ENCODE measurements at places on chromosomes 3 and 15.

DNA sequence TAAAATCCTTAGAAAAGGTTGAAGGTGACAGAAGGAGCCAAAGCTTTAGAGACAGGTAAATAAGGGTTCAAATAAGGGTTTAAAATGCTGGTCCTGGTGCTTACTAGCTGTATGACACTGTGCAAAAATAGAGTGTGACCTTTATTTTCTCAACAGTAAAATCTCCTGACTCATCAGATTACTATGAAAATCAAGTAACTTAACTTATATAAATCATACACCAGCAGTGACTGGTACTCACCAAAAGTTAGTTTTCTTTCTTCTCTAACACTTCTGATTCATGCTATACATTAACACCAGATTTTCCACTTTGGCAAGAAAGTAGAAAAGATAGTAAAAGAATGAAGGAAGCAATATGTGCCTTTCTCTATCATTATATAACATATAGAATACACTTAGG lies 205.9 kb upstream of the GBE1 start:
- no peak for DNase-seq

DNA sequence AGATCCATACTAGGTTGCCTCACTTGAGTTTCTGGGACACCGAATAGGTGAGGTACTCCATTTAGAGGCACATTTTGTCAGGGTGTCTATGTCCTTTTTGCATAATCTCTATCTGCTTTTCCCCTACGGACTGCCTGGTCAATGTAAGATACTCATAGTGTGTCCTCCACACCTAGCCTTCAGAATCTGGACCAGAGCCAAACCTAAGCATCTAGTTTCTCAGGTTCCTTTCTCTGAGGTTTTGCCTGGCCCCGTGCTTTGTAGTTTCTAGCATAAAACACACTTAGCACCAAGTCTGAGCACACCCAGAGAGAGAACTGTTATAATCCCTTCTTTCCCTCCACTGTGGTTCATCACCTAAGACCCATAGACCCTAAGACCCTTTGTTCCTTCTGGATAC lies 105.9 kb upstream of the MLF1 start:
- DNase-seq, result no peak

DNA sequence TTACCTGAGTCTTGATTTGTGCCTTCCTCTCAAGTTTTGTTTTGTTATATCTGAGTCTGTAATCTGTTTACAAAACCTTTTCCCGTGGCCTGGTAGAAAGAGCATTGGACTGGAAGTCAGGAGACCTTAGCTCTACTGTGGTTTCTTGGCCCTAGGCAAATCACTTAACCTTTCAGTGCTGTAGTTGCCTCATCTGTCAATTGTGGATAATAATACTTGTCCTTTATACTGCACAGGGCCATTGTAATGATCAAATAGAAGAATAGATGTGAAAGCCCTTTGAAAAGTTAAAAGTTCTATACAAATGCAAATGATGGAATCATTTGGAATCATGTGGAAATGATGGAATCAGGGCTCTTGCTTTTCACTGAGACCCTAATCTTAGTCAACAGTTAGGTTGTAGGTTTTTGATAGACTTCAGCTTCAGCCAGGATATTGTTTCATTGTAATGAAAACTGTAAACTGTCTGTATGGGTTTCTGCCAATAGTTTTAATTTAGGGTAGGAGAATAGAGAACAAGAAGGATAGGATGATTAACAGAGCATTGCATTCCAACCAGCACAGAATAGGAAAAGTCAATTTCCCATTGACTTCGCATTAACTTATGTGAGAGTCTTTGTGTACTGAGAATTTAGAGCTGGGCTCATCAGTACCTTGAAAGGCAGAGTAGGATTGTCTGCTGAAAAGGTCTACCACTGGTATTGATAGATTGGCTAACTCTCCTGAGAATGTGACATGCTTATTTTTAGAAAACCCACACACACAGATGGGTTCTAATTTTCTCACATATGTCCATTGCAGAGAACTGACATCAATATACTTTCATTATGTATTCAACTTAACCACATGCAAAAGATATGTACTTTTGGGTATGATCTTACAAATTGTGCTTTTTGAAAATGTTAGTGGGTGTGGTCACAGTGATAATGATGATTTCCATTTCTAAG lies 21.8 kb downstream of the MAP2K5 start:
- DNase-seq, result no peak

- DNase-seq, result no peak
Observed at GRCh38 chr3:177934001-177934891, 602.0 kb upstream of the KCNMB2 start.

GRCh38 chr3:190810957-190811356 lies 51.5 kb downstream of the GMNC start:
- DNase-seq, result no peak

GRCh38 chr3:128922804-128923459 lies 43.5 kb downstream of the ACAD9 start:
- no peak for DNase-seq

- peak; percentile 62 for DNase-seq
Observed at GRCh38 chr3:129605203-129605921, 1.1 kb downstream of the PLXND1 start.

- no peak for DNase-seq
Observed at GRCh38 chr15:77800305-77800704, 167.6 kb upstream of the LINGO1 start.

- DNase-seq, result peak; percentile 53
Observed at GRCh38 chr15:73631915-73632669, 1.1 kb downstream of the NPTN start.
